PC-9 (cell line): ENCODE measurements at places on chromosomes 7 and 10. TPM values are rescaled to one million over a fixed set of nuclear protein-coding genes. Genes with fewer than 3 reads are reported as not detected.

Gene SDK1
- not detected in 2 replicates for total RNA-seq

Gene RASA4B
- 1.2 and 5.8 TPM in 2 replicates for total RNA-seq

Gene KCNMA1
- total RNA-seq = 0.68 and 0.70 TPM in 2 replicates

Gene PON2
- total RNA-seq = 45.8 and 50.3 TPM in 2 replicates

Gene PCLO
- total RNA-seq = 2.6 and 4.0 TPM in 2 replicates

Gene PNLIPRP1
- total RNA-seq = not detected in 2 replicates

Gene OR13A1
- 0.15 TPM in 1 of 2 replicates, not detected in the other for total RNA-seq

Gene PITX3
- total RNA-seq = not detected in 2 replicates

Gene RTKN2
- total RNA-seq = 16.1 and 18.5 TPM in 2 replicates

Gene ZNF365
- total RNA-seq = 1.3 and 1.8 TPM in 2 replicates

Gene HHEX
- total RNA-seq = 5.8 and 7.8 TPM in 2 replicates

Gene PIK3CG
- total RNA-seq = not detected in 2 replicates

Gene TMEM213
- not detected in 2 replicates for total RNA-seq

Gene SKAP2
- total RNA-seq = 59.2 and 74.9 TPM in 2 replicates

Gene CREB5
- 1.0 and 2.1 TPM in 2 replicates for total RNA-seq

Gene TMEM178B
- not detected in 2 replicates for total RNA-seq

Gene SPDYE16
- not detected in 2 replicates for total RNA-seq

Gene NSUN6
- total RNA-seq = 11.9 and 12.9 TPM in 2 replicates

Gene GPRIN2
- 33.1 and 53.6 TPM in 2 replicates for total RNA-seq

Gene MMP21
- not detected in 2 replicates for total RNA-seq

Gene TMEM106B
- 61.1 and 64.4 TPM in 2 replicates for total RNA-seq

Gene IDI2
- total RNA-seq = not detected in 2 replicates

Gene CHRM2
- 0.17 TPM in 1 of 2 replicates, not detected in the other for total RNA-seq

Gene UNCX
- total RNA-seq = not detected in 2 replicates

Gene CCDC3
- 0.13 TPM in 1 of 2 replicates, not detected in the other for total RNA-seq

Gene HOXA6
- total RNA-seq = 0.65 and 1.2 TPM in 2 replicates

Gene SFRP4
- total RNA-seq = not detected in 2 replicates

Gene RNF32
- 2.2 and 2.7 TPM in 2 replicates for total RNA-seq

Gene VWDE
- 27.3 and 28.8 TPM in 2 replicates for total RNA-seq

Gene AQP1
- 4.0 and 4.8 TPM in 2 replicates for total RNA-seq

Gene PPP1R3A
- not detected in 2 replicates for total RNA-seq

Gene NPY4R2
- not detected in 2 replicates for total RNA-seq

Gene CYTH3
- 78.8 and 84.4 TPM in 2 replicates for total RNA-seq

Gene GUSB
- 59.8 and 80.8 TPM in 2 replicates for total RNA-seq

Gene TAS2R39
- total RNA-seq = not detected in 2 replicates

Gene DOCK4
- 0.98 and 1.7 TPM in 2 replicates for total RNA-seq

Gene FGF8
- not detected in 2 replicates for total RNA-seq

Gene FKBP6
- total RNA-seq = not detected in 2 replicates

Gene SEMA3D
- total RNA-seq = 2.6 and 4.8 TPM in 2 replicates

Gene TMEM72
- not detected in 2 replicates for total RNA-seq
